ENCODE measurements at places on chromosomes 4 and X.
A peak's percentile ranks its signal among the peaks of the same experiment; 100 is the strongest.

- no peak for DNase-seq
These were observed 226.4 kb upstream of the CASK start for GRCh38 chrX:42149765-42150164.

- DNase-seq = no peak
These were observed 15.3 kb downstream of the NOP14 start for GRCh38 chr4:2947926-2948325.

DNA sequence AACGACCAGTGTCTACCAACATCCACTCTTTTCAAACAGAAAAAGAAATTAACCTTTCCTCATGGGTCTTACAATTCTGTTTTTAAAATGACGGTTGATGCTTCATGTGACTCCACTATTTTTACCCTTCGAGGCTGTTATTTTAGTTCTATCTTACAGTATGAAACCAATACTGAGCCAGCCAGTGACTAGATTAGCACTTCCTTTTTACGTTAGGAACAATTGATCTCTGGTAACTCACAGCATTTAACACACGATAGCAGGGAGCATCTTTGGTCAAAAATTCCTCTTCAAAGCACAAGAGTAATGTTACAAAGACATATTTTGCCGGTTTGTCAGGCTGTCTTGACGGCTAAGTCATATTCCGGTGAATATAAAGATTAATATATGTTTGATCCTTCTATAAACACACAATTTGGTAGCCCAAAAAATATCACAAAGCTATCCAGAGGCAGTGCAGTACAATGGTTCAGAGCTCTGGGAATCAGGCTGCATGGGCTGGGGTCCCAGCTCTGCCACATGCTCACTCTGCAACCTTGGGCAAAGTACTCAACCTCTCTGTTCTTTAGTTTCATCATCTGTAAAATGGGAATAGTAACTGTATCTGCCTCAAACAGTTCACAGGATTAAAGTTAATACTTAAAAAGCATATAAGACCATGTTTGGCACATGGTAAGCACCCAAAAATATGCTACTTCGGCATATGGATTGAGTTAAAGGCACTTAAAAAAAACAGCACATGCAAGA, 62.9 kb upstream of the TXK start:
- DNase-seq = no peak

DNA sequence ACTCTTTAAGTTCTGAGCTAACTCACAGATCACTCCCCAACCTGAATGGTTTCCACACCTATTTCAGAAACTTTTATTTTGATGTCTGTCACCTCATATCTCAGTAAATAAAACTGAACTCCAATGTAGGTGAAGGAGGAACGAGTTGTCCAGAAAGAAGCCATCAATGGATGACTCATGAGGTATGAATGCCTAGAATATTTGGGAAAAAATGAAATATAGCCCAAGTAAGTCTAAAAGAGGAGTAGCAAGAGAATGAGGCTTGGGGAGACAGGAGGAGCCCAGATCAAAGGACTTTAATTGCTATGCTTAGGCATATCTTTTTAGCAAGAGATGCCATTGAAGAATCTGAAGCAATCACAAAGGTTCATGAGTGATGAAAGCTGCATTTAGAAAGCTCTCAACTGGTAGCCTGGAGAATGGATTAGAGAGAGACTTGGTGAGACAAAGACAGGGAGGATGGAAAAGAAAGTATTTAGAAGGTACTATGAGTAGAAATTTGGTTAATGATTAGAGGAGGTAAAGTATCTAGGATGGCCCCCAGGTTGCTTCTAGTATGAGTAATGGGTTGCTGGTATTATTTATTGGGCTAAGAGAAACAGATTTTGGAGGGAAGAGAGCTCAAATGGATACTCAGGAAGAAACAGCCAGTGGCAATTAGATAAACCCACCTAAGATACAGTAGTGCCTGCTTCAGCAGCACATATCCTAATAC, 39.4 kb downstream of the NOCT start:
- no peak for DNase-seq

DNA sequence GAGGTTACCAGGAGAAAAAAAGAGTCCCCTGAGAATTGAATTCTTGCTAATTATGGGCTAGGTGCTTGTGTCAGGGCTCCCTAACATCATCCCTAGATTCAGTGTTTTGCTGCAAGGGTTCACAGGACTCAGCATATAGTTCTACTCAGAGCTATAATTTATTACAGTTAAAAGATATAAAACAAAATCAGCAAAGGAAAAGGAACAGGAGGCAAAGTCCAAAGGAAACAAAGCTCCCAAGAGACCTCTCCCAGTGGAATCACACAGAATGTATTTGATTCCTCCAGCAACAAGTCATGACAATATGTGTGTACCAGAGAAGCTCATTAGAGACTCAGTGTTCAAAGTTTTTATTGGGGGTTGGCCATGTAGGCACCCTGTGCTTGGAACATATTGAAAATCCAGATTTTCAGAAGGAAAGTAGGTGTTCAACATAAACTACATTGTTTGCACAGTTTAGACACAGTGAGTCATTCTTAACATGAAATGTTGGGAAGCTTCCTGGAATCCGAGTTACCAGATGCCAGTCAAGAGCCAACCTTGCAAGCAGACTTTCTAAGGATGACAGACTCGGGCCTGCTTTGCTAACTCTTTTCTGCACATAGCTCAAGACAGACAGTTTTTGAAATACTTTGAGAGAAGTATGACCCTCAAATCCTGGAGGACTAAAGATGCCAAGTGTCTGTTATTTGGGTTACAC, 311.3 kb upstream of the EMCN start:
- DNase-seq = peak; percentile 24

DNA sequence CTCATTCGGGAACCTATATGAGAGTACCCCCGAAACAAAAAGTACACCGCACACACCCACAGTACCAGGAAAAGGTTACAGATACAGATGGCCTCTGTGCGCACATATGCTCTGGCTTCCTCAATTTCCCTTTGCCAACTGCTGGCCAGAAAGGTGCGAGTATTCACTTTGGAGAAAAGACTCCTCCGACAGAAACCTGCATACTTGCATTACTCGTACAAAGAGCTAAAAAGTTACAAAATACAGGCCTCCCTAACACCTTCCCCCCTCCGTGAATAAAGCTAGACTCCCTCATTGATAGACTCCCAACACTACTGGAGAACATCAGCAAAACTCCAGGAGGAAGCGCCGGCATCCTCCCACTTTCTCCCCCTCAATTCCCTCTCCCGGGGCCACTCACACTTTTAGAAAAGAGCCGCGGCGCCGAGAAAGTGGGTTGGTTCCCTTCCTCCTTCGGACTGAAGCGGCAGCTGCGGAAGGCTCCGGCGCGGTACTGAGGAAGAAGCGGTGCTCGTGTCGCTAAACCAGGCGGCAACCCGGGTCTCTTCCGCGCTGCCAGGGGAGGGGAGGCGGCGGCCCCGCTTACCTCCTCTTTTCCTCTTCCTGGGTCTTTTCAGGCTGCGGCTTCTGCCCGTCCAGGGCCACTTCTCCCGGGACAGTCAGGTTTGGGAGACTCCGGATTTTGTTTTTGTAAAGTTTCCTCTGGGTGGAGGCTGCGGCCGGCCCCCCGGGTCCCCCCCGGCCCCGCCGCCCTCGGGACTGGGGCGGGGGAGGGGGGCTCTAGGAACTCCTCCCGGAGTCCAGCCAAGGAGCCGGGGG, 1.1 kb downstream of the FBXW7 start:
- no peak for DNase-seq

DNA sequence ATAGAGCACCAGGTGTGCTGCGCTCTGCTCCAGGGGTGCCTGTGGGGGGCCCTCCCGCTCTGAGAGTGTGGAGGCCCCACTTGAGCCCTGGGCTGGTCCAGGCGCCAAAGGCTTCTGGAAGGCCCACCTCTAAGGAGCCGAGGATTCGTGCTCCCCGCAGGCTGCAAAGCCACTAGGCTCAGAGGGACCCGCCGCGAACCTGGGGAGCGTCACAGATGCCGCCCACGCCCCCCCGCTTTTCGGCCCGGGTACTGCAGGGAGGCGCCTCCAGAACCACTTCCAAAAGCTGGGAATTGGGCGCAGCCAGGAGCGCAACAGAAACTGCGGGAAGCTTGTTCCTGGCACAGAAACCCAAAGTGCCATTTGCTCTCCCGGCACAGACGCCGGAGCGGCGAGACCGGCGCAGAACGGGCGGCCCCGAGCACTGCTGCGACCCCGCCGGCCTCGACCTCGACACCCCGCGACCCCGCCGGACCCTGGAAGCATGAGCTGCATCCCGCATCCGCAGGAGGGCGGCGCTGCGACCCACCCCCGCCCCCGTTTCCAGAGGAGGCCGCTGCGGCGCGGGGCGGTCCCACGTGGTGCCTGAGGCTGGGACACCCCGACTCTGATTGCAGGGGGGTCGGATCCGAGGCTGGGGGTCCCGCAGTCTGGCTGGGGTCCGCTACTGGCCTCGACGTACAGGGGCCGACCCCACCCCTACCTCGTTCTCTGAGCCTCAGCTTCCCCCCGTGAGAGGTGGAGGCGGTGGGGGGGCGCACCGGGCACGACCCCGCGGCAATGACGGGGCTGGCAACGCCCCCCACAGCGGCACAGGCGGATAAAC, 30.8 kb downstream of the CPLX1 start:
- DNase-seq = no peak

DNA sequence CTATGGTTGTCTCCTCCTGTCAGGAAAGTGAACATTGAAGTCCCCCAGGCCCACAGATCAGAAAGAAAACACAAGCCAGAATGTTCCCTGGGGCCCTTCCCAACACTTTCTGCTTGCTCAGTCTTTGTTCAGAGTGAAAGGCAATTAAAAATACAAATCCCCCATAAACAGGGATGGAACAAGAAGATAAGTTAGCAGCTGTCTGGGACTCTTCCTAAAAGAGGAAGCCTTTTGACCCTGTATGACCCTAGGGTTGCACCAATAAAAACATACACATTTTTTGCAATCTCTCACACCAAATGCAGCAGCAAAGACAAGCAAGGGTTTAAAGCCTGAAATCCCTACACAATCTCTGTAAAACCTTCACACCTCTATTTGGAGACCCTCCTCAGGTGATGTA, 22.6 kb downstream of the IRF2 start:
- no peak for DNase-seq

DNA sequence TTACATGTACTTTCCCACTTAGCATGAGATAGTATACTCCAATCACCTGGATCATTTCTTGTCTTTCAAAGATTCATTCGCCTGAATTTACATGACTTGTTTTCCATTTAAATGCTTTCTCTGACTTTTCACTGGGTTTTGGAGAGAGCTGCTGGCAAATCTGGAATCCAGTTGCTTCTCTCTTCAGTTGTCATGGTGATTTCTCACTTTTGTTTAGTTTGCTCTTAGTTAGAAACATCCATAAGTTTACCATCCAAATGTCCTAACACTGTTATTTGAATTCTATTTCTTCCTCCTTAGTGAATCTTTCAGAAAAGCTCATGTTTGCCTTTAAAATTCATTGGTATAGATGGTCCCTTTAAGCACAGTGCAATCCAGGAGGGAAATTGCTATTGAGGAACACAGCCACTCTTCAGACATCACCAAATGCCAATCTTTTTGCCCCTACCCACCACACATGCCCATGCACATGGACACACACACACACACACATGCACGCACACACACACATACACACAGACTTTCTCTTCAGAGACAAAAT, 51.7 kb downstream of the REELD1 start:
- DNase-seq = no peak

GRCh38 chr4:20621476-20621875, 78.8 kb upstream of the PACRGL start:
- DNase-seq = no peak
